Large intestine (tissue), 12 donors: ENCODE measurements at places on chromosomes 16 and 17. TPM values are rescaled to one million over a fixed set of nuclear protein-coding genes. Genes with fewer than 3 reads are reported as not detected.

Gene IRX5
- 0.10 TPM for polyA plus RNA-seq

DNA sequence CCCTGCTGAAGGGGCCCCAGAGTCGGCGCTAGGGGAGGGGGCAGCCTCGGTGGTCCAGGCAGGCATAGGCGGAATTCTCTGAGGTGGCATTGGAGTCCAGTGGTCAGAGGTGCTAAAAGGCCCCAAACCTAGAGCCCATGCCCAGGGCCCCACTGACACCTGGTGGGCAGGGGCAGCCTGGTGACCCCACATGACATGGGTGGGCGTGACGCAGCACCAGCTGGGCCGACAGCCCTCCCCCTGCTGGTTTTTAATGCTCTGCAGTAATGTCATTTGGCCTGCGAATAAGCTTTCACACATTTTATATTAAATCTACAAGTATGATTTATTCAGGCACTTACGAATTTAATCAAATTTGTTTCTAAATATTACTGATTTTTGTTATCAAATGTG is 2.1 kb upstream of the RNPS1 start:
- H3K27me3 ChIP-seq: no peaks in the 10 kb centered on the region
- H3K4me1 ChIP-seq: peaks cover 18% of the 10 kb centered on the region

Gene KRT17
- polyA plus RNA-seq: 1.1 TPM

- H3K36me3 ChIP-seq: no peaks in the 10 kb centered on the region
- no peaks in the 10 kb centered on the region for H3K27me3 ChIP-seq
- no peak for DNase-seq
- no peak overlapping the region for H3K4me3 ChIP-seq
These were observed 29.3 kb downstream of the FOXK2 start for GRCh38 chr17:82548681-82549303.

Gene PARN
- 23.6 TPM for polyA plus RNA-seq

DNA sequence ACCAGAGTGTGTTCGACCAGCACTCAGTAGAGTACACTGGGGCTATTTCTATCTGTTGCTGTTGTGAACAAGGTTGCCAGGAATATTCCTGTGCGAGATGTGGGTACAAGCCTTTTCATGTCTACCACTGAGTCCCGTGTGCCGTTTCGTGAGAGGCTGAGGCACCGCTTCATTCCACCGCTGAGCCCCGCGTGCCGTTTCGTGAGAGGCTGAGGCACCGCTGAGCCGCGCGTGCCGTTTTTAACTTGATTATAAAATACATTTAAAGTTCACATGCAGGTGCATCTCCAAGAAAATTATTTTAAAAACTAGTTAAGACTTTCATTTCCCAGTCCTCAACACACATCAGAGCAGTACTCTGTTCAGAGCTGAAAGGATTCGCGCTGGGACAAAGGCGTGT is 78.7 kb upstream of the ZNF750 start:
- no peaks in the 10 kb centered on the region for H3K27me3 ChIP-seq
- no peaks in the 10 kb centered on the region for H3K4me1 ChIP-seq
- no peak overlapping the region for H3K4me3 ChIP-seq
- peaks cover 21% of the 10 kb centered on the region for H3K36me3 ChIP-seq
- DNase-seq: no peak

DNA sequence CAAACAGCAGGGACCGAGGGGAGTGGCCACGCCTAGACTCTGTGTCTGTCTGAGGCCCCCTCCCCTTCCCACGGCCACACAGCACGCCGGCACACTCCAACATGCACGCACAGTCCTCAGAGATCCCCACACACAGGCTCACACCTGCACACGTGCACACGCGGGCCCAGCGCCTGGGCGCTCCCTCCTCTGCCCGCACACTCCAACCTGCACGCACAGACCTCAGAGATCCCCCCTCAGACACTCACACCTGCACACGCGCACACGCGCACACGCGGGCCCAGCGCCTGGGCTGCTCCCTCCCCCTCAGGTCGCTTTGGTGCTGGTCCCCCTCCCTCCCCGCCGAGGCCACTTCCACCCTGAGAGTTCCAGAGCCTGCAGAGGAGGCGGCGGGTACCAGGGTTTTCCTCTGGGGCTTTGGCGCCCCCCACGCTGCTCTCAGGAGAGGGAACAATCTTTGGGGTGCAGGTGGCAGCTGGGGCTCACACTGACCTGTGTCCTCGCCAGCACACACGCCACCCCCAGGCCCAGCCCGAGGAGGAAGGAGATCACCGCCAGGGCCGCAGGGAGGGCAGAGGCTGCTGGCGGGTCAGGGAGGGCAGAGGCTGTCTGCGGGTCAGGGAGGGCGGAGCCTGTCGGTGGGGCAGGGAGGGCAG is 1.6 kb downstream of the CD7 start:
- H3K4me3 ChIP-seq: peak overlapping the region; percentile 16
- H3K36me3 ChIP-seq: no peaks in the 10 kb centered on the region
- peaks cover 29% of the 10 kb centered on the region for H3K4me1 ChIP-seq

Gene OTOA
- polyA plus RNA-seq: 0.13 TPM

DNA sequence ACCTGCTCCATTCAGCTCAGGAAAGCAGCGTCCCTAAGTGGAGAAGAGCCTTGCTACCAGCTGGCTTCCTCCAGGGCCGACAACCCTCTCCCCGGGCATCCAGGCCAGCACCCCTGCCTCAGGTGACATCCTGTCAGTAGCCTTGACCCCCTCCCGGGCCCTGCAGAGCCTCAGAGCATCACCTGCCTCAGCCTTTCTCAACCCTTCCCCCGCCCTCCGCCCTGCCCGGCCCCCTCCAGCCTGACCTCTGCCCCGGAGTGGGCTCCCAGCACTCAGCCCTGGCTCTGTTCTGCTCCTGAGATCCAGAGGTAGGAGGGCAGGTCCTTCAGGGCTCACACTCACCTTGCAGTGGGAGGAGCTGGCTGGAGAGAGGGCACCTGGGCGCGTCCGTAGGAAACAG is 73.8 kb upstream of the METRNL start:
- H3K27ac ChIP-seq: no peak overlapping the region
- H3K27me3 ChIP-seq: no peaks in the 10 kb centered on the region
- H3K36me3 ChIP-seq: no peaks in the 10 kb centered on the region
- H3K4me1 ChIP-seq: no peaks in the 10 kb centered on the region
- no peak overlapping the region for H3K4me3 ChIP-seq

DNA sequence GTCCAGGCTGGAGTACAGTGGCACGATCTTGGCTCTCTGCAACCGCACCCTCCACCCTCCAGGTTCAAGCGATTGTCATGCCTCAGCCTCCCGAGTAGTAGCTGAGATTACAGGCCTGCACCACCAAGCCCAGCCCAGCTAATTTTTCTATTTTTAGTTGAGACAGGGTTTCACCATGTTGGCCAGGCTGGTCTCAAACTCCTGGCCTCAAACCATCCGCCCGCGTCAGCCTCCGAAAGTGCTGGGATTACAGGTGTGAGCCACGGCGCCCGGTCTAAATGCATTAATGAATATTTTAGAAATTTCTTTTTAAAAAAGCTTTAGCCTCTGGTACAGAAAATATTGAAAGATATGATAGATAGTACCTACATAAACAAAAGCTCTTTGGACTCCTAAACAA is 95.0 kb downstream of the DNAH9 start:
- H3K4me1 ChIP-seq: no peaks in the 10 kb centered on the region
- no peak overlapping the region for H3K27ac ChIP-seq
- H3K36me3 ChIP-seq: no peaks in the 10 kb centered on the region
- no peak overlapping the region for H3K4me3 ChIP-seq
- H3K27me3 ChIP-seq: no peaks in the 10 kb centered on the region

DNA sequence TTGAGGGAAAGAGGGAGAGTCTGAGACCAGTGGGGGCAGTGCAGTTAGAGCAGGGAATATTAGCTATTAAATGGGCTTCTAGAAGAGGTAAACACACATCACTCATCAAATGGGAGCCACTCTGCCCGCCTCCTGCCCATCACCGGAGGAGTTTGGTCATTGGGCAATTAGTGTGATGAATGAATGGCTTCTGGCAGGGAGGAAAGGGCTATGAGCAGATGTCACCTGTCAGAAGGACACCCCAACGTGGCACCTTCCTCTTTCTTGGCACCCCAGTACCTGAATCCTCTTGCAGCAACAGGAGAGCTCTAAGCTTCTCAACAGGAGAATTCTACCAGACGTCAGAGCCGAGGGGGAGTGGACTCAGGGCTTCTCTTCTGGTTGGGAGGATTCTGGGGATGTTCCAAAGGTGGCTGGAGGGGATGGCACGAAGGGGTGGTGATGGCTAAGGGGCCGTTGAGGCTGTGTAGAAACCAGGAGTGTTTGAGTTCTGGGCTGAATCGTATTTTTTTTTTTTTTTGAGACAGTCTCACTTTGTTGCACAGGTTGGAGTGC is 11.0 kb downstream of the C1QTNF1 start:
- no peak for DNase-seq
- peaks cover 2% of the 10 kb centered on the region for H3K27me3 ChIP-seq
- no peaks in the 10 kb centered on the region for H3K4me1 ChIP-seq
- H3K36me3 ChIP-seq: no peaks in the 10 kb centered on the region
- H3K4me3 ChIP-seq: no peak overlapping the region

Gene KATNB1
- 16.2 TPM for polyA plus RNA-seq

Gene WSCD1
- polyA plus RNA-seq: 1.9 TPM

Gene MYBBP1A
- 46.0 TPM for polyA plus RNA-seq

- no peak overlapping the region for H3K4me3 ChIP-seq
- H3K4me1 ChIP-seq: no peaks in the 10 kb centered on the region
- DNase-seq: no peak
- H3K27me3 ChIP-seq: peaks cover 3% of the 10 kb centered on the region
These were observed 4.9 kb upstream of the RBL2 start for GRCh38 chr16:53429221-53429943.

Gene EVI2B
- polyA plus RNA-seq: 7.9 TPM

- H3K27ac ChIP-seq: no peak overlapping the region
- H3K4me3 ChIP-seq: no peak overlapping the region
- no peaks in the 10 kb centered on the region for H3K36me3 ChIP-seq
- no peaks in the 10 kb centered on the region for H3K4me1 ChIP-seq
These were observed 7.6 kb downstream of the CD300LD start for GRCh38 chr17:74584292-74585060.

- H3K4me3 ChIP-seq: no peak overlapping the region
- H3K36me3 ChIP-seq: peaks cover 4% of the 10 kb centered on the region
- no peak overlapping the region for H3K27ac ChIP-seq
- DNase-seq: no peak
- H3K4me1 ChIP-seq: no peaks in the 10 kb centered on the region
These were observed 123.5 kb upstream of the CHMP6 start for GRCh38 chr17:80868022-80868609.

DNA sequence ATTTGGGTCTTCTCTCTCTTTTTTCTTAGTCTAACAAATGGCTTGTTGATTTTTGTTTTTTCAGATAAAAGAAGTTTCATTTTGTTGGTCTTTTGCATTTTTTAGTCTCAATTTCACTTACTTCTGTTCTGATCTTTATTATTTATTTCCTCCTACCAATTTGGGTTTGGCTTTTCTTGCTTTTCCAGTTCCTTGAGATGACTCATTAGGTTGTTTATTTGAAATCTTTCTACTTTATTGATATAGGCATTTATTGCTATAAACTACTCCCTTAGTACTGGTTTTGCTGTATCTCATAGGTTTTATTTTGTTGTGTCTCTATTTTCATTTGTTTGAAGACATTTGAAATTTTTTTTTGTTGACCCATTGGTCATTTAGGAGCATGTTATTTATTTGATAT is 152.2 kb upstream of the MPHOSPH6 start:
- no peak overlapping the region for H3K27ac ChIP-seq
- no peak for DNase-seq
- no peak overlapping the region for H3K4me3 ChIP-seq
- H3K36me3 ChIP-seq: no peaks in the 10 kb centered on the region

DNA sequence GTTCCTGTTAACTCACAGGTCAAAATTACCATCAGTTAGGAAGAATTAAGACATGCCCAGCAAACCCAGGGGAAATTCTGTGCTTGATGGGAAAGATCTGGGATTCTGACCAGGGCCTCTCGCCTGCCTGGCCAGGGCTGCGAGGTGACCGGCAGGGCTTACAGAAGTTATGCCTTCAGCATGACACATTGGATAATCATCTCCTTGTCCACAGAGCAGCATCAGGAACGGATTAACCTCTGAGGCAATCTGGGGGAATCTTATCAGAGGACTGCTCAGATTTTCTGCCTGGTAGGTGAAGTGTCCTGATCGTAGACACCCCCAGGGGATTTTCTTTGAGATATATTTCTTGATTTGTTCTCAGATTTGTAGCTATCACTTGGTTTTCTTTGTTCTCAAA is 172.5 kb downstream of the HS3ST3A1 start:
- DNase-seq: no peak
- no peaks in the 10 kb centered on the region for H3K27me3 ChIP-seq
- no peaks in the 10 kb centered on the region for H3K4me1 ChIP-seq
- no peak overlapping the region for H3K27ac ChIP-seq

DNA sequence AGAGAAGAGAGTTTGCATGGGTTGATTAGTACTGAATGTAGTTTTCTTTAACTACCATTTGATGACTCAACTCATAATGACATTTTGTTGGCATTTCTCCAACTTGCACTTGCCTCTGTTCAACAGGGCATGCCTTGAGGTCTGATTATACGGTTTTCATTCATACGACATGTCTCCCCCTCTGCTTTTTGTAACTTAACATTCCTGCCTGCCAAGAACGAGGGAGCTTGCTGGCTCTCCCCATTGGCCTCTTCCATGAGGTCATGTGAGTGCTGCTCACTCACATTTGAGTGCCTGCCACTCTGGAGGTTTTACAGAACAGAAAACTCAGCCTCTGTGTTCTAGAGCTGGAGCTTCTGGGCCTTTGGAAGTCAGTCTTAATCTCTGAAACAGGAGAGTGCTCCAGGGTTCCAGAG is 19.7 kb downstream of the MAP2K6 start:
- no peaks in the 10 kb centered on the region for H3K4me1 ChIP-seq
- no peaks in the 10 kb centered on the region for H3K27me3 ChIP-seq
- H3K4me3 ChIP-seq: no peak overlapping the region
- no peaks in the 10 kb centered on the region for H3K36me3 ChIP-seq
- no peak overlapping the region for H3K27ac ChIP-seq
- no peak for DNase-seq

DNA sequence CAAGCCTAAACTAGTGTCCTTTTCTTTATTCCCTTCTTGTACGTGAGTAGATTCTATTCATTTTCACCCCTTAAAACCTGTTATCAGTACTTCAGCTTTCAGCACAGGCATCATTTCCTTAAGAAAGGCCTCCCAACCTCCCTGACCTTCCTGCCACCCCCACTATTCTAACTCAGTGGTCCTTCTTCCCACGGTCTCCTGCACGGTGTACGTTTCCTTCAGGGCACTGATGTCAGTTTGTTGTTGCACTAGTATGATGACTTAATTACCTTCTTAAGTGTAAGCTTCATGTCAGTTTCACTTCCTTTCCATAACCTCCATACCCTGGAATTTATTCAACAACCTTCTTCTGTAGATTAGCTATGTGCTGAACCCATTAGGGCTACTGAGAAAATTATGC is 484.2 kb downstream of the HS3ST4 start:
- H3K4me1 ChIP-seq: peaks cover 4% of the 10 kb centered on the region
- no peak overlapping the region for H3K27ac ChIP-seq
- H3K27me3 ChIP-seq: no peaks in the 10 kb centered on the region
- no peaks in the 10 kb centered on the region for H3K36me3 ChIP-seq

DNA sequence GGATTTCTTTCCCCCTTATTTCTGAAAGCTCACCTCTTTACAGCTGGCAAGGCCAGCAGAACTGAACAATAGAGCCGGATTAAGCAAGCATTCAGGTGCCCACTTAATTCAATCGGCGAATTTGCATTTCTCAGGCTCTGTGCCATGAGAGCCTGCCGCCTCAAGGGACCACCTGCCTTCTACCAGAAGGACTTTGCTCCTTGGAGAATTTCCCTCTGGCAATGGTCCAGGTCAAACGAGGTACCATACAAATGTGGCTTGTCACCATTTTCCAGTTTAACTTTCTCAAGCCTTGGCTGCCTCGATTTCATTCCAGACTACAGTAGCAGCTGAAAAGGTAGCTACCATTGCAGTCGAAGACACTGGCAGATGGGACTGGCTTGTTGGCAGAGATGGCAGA is 534.0 kb downstream of the MAF start:
- no peaks in the 10 kb centered on the region for H3K36me3 ChIP-seq
- H3K4me3 ChIP-seq: no peak overlapping the region
- peak; percentile 26 for DNase-seq
- H3K27me3 ChIP-seq: no peaks in the 10 kb centered on the region
- peaks cover 6% of the 10 kb centered on the region for H3K4me1 ChIP-seq
